ENCODE measurements at places on chromosomes 4 and X. TPM values are rescaled to one million over a fixed set of nuclear protein-coding genes. Genes with fewer than 3 reads are reported as not detected.

HPSE gene
- 11.7 TPM for total RNA-seq

ABCG2 gene
- 18.8 TPM for total RNA-seq

GRIA2 gene
- not detected for total RNA-seq

ZNF280C gene
- total RNA-seq: 2.4 TPM

DDX53 gene
- total RNA-seq: not detected

SLC6A14 gene
- 1.8 TPM for total RNA-seq

ADH1B gene
- 46.1 TPM for total RNA-seq

DCK gene
- total RNA-seq: 19.1 TPM

PDHA1 gene
- total RNA-seq: 378 TPM

TEX13A gene
- not detected for total RNA-seq

CT45A10 gene
- 0.49 TPM for total RNA-seq

DNA sequence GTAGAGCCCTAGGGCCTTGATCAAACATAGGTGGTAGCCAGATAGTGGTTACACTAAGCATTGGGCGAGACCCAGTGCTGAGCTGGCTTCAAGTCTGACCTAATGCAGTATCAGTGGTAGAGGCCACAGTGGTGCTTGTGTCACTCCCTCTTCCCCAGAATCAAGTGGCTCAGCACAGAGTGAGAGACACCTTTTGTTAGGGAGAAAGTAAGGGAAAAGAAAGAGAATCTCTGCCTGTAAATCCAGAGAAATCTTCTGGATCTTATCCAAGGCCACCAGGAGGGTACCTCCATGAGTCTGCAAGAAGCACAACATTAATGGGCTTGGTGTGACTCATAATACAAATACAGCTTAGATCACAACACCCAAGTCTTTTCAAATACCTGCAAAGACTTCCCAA lies 117.7 kb upstream of the SLC6A14 start:
- DNase-seq: no peak

DNA sequence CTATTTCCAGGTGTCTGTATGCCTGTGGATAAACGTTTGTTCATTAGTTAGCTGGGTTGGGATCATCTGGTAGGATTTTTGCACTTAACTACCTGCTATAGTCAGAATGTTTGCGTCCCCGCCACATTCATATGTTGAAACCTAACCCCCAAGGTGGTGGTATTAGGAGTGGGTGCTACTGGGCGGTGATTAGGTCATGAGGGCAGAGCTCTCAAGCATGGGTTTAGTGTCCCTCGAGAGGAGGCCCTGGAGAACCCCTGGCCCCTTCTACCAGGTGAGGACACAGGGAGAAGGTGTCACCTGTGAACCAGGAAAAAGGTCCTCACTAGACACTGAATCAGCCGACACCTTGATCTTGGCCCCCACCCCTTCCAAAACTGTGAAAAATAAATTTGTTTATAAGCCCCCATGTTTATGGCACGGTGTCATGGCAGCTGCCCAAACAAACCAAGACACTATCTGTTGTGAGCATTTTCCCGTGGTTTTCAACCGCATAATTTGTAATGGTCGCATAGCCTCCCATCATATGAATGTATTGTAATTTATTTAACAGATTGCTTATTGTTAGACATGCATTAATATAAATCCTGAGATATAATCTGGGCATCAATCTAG lies 92.7 kb upstream of the TRIM2 start:
- DNase-seq: no peak

DNA sequence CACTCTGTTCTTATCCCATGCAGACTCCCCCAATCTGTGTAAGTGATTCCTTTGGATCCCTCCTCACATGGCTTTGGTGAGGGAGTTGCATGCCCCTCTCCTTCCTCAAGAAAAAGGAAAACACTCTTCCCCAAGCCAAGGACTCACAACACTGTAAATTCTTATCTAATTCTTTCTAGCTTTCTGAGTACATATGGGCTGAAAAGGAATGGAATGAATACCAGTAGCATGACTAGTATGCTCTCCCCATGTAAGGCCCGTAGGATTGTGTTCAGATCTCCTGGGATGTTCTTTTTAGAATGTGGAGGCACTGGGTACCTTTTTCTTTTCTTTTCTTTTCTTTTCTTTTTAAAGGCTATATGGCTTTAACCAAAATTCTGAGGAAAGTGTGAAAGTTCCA lies 17.0 kb upstream of the MAGED1 start:
- no peak for DNase-seq

GRCh38 chrX:78307665-78308064 lies 19.7 kb downstream of the CYSLTR1 start:
- no peak for DNase-seq

GRCh38 chr4:139391731-139392130 lies 62.2 kb upstream of the RAB33B start:
- DNase-seq: no peak

DNA sequence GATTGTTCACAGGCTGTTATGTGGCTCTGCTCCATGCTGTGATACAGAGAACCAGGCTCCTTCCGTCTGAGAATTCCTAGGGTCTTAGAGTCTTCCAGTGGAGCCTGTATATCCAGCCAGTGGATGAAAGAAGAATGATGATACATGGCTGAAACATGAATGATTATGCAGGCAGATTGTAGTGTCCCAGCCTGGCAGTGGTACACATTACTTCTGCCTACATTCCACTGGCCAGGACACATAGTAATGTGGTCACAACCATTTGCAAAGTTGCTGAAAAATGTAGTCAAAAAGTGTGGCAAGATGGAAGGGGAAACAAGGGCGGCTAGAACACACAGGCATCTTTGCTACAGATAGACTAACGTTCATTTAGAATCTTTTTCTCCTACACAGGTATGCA lies 4.5 kb upstream of the GBA3 start:
- DNase-seq: no peak

DNA sequence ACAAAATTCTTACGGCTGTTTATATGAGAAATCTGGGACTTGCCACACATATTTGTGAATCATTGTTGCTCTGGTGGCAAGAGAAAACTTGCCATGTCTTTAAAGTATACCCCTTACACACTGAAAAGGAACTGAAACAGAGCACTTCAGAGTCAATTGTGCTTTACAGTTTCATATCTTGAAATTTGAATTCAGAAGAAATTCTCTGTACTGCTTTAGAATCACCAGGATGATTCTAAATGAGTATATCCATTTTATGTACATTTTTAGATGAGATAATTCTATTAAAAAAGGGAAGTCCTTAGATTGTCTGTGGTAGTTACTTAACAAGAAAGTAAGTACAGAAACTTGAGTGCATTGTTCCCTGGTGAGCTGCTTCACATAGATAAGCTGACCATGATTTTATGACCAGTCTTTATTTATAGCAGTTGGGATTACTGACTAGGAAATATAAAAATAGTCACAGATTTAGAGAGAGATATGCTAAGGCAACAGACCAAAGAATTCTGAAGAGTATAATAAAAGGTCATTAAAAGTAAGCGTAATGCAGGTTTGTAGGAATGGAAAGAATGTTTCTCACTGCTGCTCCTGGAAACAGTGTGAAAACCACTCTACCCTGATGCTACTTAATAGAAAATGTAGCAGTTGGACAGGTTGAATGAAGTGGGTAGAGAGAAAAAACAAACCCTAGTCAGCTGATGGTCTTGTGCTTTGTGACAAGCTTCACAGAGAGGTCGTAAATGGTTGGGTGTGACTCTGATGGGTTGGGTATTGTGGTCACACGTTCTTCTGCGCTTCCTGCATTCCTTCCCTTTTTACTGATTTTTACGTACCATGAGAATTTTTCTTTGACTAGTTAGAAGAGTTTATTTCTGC lies 41.0 kb downstream of the FNIP2 start:
- peak; percentile 75 for DNase-seq

DNA sequence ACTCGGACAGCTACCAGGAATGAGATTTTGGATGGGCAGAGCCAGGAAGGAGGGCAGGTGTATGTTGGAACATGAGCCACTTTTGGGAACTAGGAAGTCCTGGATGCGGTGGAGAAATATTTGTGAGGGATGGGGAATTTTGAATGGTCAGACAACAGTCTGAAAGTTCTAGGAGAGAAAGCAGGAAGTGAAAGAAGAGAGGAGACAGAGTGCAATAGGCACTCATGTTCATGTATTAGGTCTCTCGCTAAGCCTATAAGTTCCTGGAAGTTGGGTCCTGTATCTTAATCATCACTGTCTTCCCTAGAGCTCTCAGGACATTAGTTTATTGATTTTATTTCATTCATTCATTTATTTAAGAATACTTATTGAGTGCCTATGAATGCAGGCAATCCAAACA lies 65.7 kb upstream of the CITED1 start:
- DNase-seq: no peak

- DNase-seq: no peak
These were observed 96.3 kb downstream of the ANK2 start for GRCh38 chr4:113145519-113146291.

- DNase-seq: no peak
These were observed 90.4 kb downstream of the SLC16A2 start for GRCh38 chrX:74511704-74512103.

GRCh38 chrX:88425739-88426138 lies 321.3 kb upstream of the CPXCR1 start:
- DNase-seq: no peak

GRCh38 chr4:140121646-140122045 lies 32.3 kb downstream of the MAML3 start:
- DNase-seq: no peak

GRCh38 chrX:154602226-154602625 lies 16.9 kb downstream of the CTAG1B start:
- no peak for DNase-seq

DNA sequence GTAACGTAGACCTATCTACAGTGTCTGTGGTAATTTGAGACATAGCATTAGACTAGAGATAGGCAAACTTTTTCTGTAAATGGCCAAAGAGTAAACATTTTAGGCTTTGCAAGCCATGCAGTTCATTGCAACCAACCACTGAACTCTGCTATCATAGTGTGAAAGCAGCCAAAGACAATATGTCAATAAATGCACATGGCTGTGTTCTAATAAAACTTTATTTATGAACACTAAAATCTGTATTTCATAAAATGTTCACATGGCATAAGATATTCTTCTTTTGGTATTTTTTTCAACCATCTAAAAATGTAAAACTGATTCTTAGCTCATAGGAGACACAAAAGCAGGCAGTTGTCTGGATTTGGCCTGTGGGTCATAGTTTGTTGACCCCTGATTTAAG lies 120.9 kb downstream of the AMELX start:
- DNase-seq: no peak

DNA sequence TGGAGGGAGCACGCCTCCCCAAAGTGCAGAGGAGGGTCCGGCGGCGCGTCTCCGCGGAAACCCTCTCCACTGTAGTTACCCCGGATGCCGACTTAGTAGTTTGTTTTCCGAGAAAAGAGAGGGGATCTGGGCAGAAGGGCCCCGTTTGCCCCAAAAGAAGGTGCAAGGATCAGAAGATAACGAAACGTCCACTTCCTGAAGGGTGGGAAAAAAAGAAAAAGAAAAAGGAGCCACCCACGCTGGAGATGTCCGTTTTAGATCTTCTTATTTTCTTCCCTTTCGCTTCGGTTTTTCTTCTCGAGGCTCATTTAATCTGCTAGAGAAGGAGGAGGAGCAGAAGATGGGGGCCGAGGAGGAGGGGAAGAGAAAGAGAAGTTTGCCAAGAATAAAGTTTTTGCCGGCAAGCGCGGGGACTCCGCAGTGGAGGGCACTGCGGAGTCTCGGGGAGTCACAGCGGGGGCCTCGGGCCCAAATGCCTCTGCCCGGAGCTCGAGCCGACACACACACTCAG lies 517 bp downstream of the LEF1 start:
- no peak for DNase-seq

DNA sequence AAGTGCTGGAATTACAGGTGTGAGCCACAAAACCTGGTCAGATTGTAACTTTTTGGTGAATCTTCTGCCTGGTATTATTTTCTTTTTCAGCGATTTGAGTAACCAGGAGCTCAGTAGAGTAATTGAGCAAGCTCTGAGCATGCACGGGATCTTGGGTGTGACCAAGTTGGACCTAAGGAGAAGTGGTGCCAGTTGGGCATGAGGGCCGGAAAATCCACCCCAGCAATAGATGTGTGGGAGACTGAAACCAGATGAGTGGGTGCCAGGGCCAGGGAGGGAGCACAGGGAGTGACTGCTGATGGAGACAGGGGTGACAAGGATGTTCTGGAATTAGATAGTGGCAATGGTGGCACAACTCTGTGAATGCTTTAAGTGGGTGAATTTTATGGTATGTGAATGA lies 3.7 kb upstream of the CCNQ start:
- no peak for DNase-seq

DNA sequence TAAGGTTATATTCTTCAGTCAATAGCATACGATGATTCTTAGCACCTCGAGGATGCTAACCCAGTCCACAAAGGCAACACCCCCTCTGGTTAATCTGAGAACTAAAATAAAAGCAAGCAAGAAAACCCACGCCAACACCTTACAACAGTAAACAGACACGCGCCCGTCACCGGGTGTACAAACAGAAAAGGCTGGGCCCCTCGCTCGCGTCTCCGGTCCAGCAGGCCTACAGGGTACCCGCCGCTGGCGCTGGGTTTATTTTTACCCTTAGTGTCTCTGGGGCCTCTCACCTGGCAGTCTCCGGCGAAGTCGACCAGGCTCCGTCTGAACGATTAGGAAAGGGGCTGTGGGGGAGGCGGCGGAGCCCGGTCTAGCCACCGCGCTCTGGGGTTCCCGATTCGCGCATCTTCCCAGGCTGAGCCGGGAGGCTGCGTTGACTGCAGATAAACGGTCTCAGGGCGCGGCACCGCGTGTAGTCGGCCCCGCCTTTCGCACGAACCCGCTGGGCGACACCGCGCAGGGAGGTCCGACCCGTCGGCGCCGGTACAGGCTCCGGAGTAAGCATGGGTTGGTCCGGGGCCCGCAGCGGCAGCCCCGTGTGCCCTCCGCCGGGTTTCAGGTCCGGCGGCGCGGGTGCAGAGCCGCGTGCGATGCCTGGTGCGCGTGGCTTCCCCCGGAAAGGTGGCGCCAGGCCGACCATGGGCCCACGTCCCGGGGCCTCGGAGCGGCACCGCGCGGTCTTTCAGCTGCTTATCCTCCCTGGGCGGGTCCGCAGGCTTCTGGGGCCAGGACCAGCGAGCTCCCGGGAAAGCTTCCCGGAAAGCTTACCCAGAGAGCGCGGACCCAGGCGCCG lies 441 bp downstream of the SLC9B2 start:
- peak; percentile 52 for DNase-seq

- peak; percentile 50 for DNase-seq
These were observed 35.9 kb downstream of the ETDC start for GRCh38 chrX:135345107-135345589.

DNA sequence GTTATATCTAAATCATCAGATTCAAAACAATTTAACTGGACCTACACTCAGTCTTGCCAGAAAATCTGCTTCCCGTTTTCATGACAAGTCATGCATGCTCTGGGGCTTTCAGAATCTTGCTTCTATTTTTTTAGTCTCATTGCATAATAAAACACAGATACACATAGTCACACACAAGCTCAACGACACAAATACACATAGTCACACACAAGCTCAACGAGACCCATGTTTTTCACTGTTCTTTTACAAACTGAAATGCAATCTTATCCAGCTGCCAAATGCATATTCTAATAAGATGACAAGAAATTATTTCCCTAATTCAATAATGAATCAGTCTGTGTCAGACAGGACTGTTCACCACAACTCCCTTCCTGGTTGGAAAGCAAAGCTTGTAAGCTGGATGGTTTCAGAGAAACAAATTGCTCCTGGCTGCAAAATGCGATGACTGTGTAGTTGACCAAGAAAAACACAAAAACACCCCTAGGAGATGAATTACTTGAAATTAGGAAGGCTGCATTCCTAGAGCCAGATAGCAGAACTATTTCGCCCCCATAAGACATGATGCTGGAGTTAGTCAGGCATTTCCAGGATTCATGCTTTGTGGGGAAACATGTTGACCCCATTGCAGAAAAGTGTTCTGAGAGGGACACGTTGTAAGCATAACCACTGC lies 208.7 kb downstream of the CHIC2 start:
- no peak for DNase-seq
